ENCODE measurements at places on chromosomes 11 and 22.

DNA sequence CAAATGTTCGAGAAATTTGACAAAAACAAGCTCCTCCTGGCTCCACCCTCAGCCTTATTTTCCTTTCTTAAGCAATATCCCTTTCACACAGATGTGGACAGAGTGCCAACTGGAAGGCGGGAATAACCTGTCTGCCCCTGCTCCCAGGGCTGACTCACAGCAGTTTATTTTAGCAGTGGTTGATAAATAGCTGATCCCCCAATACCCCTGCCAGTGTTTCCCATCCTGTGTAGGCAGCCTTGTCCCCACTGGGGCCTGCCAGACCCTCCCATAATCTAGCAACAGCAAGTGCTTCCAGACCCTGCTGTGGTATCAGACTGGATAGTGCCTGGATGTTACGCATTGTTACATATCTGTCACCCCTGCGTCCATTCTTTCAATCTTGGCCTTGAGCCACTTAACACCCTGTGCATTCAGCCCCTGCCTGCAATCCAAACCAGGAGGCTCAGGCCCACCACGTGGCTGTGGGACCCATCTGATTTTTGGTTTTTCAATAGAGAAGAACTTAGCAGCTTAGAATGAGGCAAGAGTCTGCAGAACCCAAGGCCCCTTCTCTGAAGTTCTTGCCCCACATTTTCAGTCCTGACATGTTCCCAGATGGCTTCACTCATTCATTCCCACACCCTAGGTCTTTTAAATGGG, 53.7 kb downstream of the PARVA start:
- DNase-seq = no peak

DNA sequence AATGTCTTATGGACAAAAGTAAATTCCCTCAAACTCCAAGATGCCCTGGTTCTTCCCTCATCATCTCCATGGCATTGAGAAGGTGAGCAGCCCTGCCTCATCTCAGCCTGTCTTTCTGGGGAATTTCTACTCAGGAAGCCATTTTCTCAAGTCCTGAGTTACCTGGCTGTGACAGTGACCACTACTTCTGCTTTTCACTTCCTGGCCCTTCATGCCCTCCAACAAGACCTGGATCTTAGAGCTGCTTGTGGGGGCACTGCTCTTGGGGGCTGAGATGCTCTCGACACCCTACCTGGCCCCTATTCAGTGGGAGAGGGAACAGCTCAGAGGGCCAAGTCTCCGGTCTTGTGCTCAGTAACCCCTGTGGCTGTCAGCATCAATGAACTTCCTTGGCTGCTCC, 5.5 kb upstream of the IGSF22 start:
- no peak for DNase-seq

GRCh38 chr11:2883640-2883978, 2.0 kb downstream of the CDKN1C start:
- no peak for DNase-seq

DNA sequence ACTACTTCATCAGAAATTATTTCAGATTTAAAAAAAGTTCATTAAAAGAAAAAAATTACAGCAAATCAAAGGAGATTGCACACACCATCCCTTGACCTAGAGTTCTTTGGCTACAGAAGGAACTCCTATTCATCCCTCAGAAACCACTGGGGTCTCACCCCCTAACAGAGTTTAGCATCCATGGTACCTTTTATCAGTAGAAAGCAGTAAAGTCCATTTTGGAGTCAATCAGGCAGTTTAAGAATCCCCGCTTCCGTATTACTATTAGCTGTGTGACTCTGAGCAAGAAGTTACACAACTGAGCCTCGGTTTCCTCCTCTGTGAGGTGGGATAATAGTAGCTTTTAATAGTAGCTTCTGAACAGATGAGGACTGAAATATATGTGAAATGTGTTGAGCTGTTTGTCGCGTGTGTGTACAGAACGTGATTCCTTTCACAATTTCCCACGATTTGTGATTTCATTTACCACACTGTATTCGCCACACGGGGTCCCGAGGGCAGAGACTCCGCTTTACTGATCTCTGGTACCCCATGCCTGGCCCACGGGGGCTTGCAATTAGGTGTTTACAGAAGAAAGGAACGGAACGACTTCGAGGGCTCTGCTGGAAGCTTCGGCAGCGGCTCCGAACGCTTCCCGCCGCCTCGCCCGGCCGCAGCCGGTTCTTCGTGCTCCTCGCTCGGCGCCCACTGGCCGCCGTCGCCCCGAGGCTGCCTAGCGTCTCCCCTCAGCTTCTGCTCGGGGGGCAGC, 72.5 kb upstream of the ZBED5 start:
- no peak for DNase-seq

- no peak for DNase-seq
These were observed 236.8 kb downstream of the MN1 start for GRCh38 chr22:27564806-27565205.

DNA sequence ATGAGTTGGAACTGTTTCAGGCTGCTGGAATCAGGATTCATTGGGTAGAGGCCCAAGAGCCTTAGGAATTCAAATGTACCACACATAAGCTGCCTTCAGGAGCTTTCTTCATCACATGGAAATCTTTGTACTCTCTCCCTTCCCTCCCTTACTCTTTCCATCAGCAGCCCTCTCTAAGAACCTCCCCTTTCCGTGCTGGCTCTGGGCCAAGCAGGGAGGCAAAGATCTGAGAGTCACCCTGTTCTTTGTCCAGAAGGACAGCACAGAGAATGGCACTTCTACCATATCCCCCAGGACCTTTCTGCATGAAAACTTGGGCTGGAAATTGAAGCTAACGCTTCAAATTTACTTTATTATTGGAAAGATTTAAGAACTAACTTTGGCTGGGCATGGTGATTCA, 20.7 kb upstream of the TPBGL start:
- no peak for DNase-seq

GRCh38 chr22:31442768-31443489, 43.5 kb downstream of the DRG1 start:
- DNase-seq = no peak

GRCh38 chr11:71239581-71239980, 12.8 kb downstream of the SHANK2 start:
- DNase-seq = no peak

DNA sequence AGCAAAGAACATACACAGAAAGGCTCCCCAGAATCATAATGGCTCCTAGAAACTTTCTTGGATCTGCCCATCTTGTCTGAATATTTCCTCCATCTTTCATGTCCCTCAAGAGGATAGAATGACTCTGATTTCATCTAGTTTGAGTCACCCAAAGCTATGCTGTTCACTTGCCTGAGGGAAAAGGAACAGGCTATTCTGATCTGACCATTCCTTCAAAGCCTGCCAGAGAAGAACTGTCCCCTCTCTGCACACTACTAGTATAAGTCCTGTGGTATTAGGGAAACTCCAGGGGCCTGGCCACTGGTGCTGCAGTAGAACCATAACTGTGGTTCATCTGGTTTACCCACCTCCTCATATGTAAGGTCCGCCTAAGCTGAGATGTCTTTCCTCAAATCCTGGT, 2.4 kb upstream of the PATE1 start:
- DNase-seq = no peak

GRCh38 chr11:7909585-7910285, 21.3 kb downstream of the OR10A6 start:
- no peak for DNase-seq

DNA sequence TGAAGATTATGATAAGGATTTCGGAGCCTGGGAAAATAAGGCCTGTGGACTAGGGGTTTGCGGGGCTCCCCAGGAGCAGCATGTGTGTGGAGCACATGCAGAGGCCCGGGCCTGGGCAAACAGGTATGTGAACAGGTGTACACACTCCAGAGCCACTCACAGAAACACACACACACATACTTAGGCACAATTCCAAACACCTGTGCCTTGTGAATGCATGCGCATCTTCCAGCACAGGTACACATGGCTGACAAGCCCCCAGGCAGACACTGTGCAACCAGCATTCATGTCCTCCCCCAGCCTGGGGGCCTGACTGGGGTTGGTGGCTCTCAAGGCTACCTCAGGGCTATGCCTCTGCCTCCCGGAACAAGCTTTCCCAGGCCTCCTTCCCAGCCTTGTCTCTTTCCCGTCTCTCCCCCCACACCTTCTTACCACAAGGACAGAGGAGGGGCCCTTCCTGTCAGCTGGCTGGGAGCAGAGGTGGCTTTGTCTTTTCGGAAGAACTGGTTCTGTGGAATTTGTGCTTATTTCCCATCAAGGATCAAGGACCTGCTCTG, 2.6 kb upstream of the P2RY6 start:
- no peak for DNase-seq

- DNase-seq = no peak
These were observed 34.0 kb downstream of the SIK3 start for GRCh38 chr11:117064275-117064674.

GRCh38 chr11:44235765-44236201, 74.2 kb downstream of the ALX4 start:
- no peak for DNase-seq

DNA sequence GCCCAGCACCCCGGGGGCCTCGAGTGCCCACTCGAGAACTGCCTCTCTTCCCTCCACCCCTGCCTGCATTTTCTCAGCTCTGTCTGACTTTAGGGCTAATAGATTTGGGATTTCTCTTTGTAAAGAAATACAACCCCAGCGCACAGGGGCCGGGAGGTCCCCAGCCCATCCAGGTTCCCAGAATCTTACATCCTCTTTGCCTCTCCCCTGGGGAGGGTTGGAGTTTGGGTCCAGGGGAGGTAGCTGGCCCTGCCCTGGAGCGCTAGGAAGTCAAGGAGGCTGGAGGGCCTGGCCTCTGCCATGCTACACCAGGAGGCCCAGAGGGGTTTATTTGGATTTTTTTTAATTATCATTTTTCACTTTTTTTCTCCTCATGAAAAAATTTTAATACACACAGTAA, 65.7 kb upstream of the LMO1 start:
- DNase-seq = no peak

GRCh38 chr22:35480627-35481550, 59.7 kb upstream of the RASD2 start:
- no peak for DNase-seq

DNA sequence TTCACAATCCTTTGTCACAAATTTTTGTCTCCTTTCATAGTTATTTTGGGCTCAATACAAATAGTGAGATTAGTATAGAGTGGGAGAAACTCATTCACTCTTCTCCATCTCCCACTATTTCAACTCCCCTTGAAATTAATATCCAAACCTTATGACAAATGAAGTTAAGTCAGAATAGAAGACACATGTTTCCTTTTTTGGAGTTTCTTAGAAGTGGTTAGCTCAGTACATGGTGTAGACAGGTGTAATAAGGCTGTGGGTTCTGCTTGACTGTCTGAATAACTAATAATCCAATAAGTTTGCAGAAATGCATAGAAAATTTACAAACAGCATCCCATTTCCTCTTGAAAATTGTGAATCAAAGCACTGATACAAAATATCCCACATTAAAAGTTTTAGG, 10.8 kb upstream of the HSPA8 start:
- no peak for DNase-seq

GRCh38 chr11:64352995-64353714, 5.8 kb upstream of the RPS6KA4 start:
- DNase-seq = no peak

- no peak for DNase-seq
These were observed 182.1 kb upstream of the SORL1-AS1 start for GRCh38 chr11:121634889-121635288.

DNA sequence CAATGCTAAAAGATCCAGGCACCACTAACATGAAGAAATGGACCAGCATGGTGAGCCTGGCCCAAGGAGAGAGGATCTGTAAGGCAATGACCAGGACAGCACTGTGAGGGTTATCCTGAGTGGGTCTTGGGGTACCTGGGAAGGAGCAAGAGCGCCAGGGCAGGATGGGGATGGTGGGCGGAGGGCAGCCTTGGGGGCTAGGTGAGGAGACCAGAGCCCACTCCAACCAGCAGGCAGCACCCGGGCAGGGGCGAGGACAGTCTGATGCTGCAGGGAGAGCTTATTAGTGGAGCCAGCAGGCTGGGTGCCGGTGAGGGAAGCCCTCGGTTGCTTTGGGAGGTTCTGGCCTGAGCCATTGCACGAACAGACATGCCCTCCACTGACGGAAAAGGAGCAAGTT, 10.7 kb upstream of the NAP1L4 start:
- no peak for DNase-seq

DNA sequence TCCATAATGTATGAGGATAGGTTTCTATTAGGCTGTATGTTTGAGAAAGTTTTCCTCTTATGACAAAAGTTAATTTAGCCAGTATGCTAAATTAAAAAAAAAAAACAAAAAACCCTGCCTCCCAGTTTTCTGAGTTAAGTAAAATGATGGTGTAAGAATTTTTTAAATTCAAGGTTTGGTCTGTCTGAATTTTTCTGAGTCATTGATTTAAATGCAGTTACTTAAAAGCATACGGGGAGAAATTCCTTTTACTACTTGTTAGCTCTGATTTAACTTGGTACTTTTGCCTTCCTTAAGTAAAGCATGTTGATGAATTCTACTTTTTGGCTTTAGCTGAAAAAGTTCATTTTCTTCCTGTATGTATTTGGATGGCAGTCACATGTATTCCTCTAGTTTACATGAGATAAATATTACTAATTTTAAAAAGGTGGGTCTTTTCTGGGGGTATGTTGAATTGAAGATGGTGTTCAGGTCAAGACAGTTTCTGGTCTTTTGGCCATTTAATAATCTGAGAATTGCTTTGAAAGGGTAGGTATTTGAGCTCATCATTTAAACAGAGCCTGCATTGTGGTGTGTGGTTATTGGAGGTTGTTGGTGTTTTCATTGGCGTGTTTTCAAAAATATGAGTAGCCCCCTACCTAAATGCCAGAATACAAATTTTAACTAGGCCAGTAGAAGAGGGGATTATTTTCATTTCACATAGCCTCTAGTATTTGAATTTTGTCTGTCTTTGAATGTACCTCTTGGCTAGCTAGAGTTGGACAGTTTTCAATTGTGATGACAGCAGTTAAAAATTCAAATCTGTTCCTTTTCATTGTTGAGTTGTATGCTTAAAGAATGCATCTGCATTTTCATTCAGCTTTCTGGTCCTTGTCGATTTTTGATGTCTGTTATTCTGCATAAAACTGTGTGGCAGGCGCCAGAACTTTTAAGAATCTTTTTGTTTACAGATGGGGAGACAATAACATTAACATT, 64.7 kb downstream of the MTMR3 start:
- no peak for DNase-seq

GRCh38 chr11:77154381-77155081, 26.5 kb downstream of the MYO7A start:
- DNase-seq = no peak

- DNase-seq = no peak
These were observed 34.1 kb downstream of the SNX19 start for GRCh38 chr11:130882138-130882551.

GRCh38 chr22:41840216-41840615, 7.3 kb downstream of the SREBF2 start:
- no peak for DNase-seq

GRCh38 chr11:63574856-63575602, 11.8 kb upstream of the PLAAT2 start:
- DNase-seq = no peak

- DNase-seq = no peak
These were observed 18.3 kb downstream of the MS4A6A start for GRCh38 chr11:60164550-60165075.

DNA sequence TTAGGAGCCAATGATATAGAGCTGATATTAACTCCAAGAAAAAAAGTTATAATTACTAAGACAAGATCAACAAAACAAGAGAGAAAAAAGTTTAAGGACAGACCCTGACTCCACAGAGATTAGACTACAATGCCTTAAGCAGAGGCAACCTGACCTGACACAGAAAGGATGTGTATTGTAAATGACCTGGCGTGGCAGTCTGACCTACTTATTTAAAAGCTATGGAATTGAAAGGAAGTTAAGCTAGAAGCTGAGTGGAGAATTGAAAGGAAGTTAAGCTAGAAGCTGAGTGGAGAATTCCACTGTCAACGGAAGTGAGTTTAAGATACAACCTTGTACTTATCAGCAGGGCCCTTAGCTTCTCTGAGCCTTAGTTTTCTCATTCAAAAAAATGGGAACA, 885.4 kb downstream of the OPCML start:
- DNase-seq = no peak

- DNase-seq = no peak
These were observed 537.4 kb upstream of the B3GAT1 start for GRCh38 chr11:134949121-134950090.

Measured in effector memory CD8-positive, alpha-beta T cell (primary cell).